ENCODE measurements at places on chromosomes 11 and 22.

- DNase-seq = peak; percentile 13
Observed at GRCh38 chr11:123654566-123655081, at the start of gene SCN3B. Gene SCN3B, minus strand, starts transcription at chr11:123654624. Its CDS starts 823 bp downstream, at chr11:123653801.

DNA sequence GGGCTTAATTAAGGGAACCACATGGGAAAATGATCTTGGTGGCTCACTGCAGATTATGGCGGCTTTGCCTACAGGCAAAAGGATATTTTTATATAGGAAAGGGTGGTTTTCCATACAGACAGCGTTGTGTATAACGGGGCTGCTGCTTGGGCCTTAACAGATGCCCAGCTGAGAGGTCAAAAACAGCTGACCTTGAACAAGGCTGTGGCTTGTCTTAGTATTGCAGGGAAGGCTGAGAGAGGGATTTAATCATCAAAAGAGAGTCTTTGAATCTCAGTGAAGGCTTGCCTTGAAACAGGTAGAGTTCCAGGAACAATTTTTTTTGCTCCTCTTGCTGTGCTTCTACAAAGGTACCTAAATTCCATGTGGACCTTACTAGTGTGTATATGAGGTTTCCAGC, 301.6 kb upstream of the C11orf87 start:
- no peak for DNase-seq

GRCh38 chr11:47869544-47870393, 21.6 kb upstream of the NUP160 start:
- DNase-seq = no peak

DNA sequence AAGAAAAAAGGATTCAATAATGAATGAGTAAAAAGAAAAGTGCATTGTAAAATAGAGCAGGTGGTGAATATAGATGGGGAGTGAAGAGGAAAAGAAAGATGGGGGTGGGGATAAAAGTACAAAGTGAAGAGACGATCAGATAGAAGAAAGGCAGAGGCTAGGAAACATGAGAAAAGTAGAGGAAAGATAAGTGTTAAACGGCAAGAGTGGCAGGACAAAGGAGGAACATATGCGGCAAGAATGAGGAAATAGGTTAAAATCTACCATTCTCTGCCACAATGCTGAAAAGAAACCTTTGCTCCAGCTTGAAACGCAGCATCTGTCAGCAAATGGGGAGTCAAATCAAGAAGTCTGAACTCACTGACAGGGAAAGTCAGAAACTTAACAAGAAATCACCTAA, 6.8 kb downstream of the FUT4 start:
- no peak for DNase-seq

DNA sequence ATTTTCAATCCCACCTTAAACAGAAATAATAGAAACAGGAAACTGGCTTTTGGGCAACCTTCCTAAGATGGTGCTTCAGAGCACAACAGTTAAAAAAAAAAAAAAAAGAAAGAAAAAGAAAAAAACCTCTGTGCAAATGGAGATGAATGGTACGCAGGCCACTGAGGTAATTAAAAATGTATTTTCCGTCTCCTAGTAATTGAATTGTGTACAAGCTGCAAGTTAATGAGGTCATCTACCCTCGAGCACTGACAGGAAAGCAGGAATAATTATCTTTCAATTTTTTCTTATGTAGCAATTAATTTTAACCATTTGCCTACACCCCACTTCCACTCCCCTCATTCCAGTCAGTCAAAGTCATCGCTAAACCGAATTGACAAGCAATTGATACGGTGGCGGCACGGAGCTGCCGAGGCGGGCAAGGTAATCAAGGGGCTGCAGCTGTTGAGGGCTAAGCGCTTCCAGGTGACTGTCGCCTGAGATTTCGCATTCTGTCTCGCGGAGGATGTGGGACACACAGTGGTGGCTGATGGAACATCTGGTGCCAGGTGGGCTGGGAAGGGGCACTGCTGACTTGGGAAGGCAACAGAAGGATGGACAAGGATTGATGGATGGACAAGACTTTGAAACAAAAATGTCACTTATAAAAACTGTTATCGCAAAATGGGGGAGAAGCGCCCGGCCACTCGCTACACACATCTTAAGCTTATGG, 109.4 kb downstream of the RCN1 start:
- no peak for DNase-seq

GRCh38 chr11:120130991-120131760, 6.7 kb downstream of the TRIM29 start:
- DNase-seq = no peak

DNA sequence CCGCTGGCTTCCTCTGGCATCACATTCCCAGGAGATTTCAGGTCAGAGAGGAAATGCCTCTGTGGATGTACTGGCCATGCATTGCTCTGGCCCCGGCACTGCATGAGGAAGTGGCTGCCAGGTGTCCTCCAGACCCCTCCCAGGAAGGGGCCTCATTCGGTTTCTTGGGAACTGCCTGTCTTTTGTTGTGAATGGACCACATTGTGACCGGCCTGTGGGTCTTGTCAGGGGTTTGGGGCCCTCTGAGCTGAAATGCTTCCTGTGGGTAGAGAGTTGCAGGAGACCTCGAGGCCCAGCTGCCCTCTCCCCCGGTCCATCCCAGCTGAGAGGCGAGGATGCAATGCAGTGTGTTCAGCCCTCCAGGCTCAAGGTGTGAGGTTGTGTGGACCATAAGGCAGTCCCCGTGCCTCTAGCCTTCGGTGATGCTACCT, 18.8 kb upstream of the ST3GAL4 start:
- no peak for DNase-seq

DNA sequence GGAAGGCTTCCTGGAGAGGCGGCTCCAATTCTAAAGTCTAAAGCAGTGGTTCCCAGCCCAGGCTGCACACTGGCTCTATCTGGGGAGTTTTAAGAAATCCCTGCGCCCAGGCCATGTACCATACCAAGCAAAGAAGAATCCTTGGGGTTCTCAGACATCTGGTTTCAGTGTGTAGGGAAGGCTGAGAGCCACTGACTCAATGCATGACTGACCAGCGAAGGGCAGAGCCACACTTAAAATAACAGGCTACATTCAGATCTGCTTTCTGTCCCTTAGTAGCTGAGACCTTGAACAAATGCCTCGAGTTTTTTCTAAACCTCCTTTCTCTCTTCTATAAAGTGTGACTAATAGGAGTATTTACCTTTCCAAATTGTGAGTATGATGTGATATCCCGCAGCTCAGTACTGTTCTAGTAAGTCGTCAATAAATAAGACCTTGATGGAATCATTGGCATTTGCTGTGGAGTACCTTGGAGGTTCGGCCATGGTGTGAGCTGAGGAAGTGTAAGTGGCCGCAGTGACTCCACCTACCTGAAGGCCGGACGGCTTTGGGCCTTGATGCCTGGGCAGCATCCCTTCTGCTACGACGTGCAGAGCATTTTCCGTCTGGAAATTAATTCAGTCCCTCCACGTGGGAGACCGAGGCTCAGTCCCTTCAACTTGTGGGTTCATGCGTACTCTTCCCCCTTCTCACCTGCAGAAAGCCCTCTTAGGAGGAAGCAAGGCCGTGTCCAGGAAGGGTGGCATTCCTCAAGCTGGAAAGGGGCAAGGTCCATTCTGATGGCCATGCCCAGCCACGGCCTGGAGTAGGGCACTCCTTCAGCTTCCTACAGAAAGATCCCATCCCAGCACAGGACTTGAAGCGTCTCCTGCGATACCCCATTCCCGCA, 25.1 kb downstream of the GLB1L2 start:
- no peak for DNase-seq

DNA sequence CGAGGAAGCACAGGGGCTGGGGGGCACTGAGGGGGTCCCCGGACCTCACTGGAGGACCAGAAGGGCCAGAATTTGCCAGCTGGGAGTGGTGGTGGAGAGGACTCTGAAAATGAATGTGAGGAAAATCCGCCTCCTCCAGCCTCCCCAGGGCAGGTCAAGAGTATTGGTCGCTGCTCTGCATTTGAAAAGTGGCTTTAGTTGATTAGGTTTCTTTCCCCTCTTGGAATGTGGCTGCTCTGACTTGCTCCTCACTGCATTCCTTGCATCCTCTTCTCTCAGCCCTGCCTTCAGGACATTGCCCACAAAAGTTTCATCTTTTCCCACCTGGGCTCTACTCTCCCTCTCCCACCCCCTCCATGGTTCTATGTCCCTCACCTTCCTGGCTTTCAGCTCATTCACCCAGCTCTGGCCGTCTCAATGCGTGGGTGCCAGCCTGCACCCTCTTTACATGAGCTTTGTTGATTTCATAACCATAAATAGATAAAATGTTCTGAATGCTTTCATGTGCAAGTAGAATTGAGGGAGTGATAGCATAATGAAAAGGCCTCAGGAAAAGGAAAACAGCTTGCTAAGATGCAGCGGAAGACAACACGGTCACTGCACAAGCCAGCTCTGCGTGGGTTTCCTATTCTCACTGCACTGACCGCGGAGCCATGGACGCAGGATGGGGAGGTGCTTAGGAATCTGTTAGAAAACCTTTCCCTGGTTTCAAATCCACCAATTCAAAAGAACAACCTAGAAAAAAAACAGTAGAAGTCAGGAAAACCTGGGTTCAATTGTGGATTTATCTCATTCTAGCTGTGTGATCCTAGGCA, 6.5 kb upstream of the NPAS4 start:
- DNase-seq = no peak

DNA sequence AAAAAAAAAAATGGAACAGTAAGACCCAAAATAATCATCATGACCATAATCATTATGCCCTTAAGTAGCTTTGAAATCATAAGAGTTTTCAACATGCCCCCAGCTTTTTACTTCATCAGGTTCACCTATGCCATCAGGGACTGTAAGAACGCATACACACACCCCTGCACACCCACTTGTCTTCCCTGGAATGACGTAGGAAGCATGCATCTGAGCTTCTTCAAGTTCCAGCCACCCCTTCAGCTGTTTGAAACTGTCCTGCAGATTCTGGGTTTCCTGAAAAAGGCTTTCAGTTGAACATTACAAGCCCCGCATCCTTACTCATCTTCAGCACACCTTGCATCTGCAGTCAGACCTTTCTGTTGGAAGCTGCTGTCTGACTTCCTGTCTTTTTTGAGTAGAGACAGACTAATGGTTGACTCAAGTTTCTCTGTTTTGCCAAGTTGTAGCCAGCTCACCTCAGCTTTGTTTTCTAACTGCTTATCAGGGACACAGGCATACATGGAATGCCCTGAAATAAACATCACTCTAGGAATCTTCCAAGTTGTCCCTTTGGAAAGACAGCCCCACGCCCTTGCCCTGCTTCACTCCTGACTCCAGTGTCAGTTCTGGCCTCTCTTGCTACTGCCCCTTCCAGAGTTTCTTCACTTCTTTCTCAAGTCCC, 37.0 kb downstream of the ARHGAP1 start:
- no peak for DNase-seq

DNA sequence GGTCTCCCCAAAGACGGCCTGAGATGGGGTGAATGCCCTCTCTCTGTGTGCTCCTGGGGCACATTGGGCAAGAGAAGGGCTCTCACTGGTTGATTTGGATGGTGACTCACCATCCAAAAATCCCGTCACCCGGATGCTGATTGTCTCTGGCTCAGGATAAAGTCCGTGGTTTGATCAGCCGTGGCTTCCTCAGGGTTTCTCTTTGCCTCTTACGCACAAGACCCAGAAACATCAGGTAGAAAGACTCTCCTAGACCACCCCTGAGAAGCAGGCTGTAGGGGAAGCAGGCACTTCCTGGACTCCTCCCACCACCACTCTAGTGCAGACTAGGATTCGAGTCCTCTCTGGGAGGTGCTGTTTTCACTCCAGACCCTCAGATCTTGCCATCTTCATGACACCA, 176.1 kb upstream of the NCAM1 start:
- no peak for DNase-seq

DNA sequence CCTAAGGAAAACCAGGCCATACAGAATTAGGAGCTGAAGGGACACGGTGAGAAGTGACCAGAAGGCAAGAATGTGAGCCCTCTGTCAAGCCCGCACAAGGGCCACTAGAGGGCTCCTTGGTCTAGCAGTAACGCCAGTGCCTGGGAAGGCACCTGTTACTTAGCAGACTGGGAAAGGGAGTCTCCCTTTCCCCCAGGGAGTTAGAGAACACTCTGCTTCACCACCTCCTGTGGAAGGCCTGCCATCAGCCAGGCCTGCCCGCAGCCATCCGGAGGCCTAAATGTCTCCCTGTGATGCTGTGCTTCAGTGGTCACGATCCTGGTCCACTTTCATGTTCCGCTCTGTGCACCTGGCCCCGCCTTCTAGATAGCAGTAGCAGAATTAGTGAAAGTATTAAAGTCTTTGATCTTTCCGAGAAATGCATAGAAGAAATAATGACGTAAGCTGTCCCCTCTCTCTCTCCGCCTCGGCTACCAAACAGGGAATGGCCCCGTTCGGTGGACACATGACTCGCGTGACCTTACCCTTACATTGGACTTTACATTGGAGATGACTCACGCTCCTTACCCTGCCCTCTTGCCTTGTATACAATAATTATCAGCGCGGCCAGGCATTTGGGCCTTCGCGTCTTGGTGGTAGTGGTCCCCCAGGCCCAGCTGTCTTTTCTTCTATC, 10.7 kb upstream of the GSTP1 start:
- DNase-seq = peak; percentile 33

GRCh38 chr11:23079382-23079813, 219.1 kb upstream of the CCDC179 start:
- DNase-seq = no peak

DNA sequence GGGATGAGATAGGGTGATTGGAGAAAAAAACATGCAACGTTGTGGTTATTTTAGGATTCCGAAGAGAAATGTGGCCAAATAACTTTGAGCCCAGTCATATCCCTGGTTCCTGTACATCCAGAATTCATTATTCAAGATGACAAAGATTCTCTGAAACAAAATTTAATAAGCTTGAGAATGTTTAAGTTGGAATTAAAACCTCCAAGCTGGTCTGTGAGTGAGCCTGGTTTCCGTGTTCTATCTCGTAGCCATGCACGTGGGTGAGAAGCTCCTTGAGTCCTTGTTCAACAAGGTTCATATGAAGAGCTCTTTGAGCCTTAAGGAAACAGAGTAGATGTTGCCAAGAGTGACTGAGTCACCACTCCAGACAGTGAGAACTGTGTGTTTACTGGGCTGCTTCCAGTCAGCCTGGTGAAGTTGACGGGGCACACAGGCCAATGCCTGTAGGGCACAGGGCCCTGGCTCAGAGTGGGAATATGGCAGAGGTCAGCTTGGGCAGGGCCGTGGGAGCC, 206.5 kb downstream of the NAV2 start:
- no peak for DNase-seq

DNA sequence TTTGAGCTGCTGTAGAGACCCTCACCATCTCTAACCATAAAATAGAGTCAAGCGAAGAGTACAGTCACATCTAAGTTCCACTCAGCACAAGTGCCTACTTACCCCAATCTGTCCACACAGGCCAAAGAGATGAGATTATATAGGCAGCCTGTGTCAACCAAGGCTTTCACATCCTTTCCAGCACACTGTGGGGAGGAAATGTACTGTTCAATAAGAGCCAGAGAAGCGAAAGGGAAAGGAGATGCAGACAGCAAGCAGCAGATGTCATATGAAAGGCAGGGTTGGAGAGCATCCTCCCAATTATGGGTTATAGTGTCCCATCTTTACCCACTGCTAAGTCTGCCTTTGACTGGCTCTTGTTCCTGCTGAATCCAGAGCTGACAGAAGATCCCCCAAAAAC, 16.4 kb downstream of the NRIP3 start:
- DNase-seq = no peak

- no peak for DNase-seq
Observed at GRCh38 chr11:60937144-60937527, 12.9 kb downstream of the TMEM132A start.
